ENCODE measurements at places on chromosomes 2 and 18. TPM values are rescaled to one million over a fixed set of nuclear protein-coding genes. Genes with fewer than 3 reads are reported as not detected.

Gene CDKL4
- total RNA-seq, result 0.32 TPM

Gene UGT1A4
- total RNA-seq, result not detected

Gene KLHL41
- total RNA-seq, result 0.15 TPM

Gene DOCK10
- total RNA-seq, result 152 TPM

Gene CDK5R2
- not detected for total RNA-seq

Gene REG1A
- not detected for total RNA-seq

Gene COMMD1
- 37.8 TPM for total RNA-seq

Gene MRO
- not detected for total RNA-seq

Gene MCEE
- 13.7 TPM for total RNA-seq

Gene GALNT5
- total RNA-seq, result not detected

Gene LIMS4
- total RNA-seq, result 0.78 TPM

Gene CNOT9
- 135 TPM for total RNA-seq
